Liver (tissue), 10 donors: ENCODE measurements at places on chromosomes 12 and 14. TPM values are rescaled to one million over a fixed set of nuclear protein-coding genes. Genes with fewer than 3 reads are reported as not detected.
A peak's percentile ranks its signal among the peaks of the same experiment; 100 is the strongest.

The PLXNC1 gene
- polyA plus RNA-seq = 0.87 TPM

DNA sequence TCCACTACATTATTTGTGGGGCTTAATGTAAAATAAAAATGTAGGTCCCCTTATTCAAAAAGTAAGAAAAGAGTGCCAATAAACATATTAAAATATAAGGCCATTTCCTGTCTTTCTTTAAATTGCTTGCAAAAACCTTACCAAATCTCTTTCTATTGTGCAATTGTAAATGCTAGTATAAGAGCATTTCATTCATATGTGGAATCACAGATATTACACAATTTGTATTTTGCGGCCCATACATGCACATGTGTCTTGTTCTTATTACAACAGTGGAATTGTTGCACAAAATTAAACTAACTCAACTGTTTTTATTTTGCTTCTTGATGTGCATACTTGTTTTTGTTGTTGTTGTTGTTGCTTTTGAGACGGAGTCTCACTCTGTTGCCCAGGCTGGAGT, 20.1 kb upstream of the CRADD start:
- DNase-seq = no peak

GRCh38 chr12:104583301-104583700, 126.6 kb downstream of the CHST11 start:
- DNase-seq = no peak

The TEX22 gene
- 0.02 TPM for polyA plus RNA-seq

DNA sequence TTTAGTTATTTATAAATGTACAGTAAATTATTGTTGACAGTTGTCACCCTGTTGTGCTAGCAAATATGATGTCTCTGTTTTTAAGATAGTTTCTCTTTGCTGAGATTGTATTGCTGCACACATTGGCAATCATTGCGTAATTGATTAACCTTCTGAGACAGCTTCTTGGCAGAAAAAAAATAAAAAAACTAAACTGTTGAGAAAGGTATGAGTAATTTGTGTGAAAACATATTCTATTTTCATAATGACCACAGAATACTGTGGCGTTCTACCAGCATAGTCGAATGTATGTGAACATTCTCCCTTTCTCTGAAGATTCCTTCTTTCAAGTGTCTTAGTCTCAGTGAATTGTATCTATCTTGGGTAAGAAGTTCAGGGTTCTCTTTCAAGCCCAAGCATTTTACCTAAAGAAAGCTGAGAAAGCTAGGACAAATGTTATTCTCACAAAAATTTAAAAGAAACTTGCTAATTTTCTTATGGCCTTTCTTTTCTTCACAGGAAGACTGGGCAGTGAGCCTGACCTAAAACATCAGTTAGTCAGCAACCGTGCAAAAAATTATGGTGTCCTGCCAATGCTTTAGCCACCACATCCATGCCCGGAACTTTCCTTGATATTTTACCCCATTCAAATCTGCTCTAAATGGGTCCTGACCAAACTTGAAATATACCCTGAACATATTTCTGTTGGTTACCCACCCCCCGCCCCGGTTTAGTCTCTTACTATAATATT, 69.0 kb upstream of the REP15 start:
- no peak for DNase-seq

The GPD1 gene
- 127 TPM for polyA plus RNA-seq

- DNase-seq = no peak
Measured at GRCh38 chr12:53147653-53148052, 32.9 kb upstream of the ZNF740 start.

DNA sequence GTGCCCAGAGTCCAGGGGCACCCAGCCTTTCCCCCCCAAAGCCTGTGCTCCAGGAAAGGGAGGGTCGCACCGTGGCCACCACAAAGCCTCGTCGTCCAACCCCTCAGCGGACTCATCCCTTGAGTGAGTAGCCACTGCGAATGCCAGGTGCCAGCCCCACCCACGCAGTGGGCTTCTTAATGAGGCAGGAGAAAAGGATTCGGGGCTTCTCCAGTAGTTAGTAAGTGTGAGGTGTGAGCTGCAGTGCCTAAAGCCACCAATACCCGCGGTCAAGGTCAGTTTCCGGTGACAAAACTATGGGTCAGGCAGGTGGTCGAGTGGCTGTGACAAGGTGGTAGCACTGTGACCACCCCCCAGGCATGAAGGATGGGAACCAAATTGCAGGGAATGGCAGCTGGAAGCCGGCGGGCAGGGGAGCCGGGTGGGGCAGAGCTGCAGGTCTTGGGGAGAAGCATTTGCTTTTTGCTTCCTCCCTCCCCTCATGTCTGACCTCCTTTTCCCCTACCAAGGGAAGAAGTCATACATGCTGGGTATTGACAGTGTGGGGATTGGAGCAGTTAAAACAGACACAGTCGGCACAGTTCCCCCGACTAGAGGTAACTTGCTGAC, 8.0 kb downstream of the RAN start:
- DNase-seq = no peak

DNA sequence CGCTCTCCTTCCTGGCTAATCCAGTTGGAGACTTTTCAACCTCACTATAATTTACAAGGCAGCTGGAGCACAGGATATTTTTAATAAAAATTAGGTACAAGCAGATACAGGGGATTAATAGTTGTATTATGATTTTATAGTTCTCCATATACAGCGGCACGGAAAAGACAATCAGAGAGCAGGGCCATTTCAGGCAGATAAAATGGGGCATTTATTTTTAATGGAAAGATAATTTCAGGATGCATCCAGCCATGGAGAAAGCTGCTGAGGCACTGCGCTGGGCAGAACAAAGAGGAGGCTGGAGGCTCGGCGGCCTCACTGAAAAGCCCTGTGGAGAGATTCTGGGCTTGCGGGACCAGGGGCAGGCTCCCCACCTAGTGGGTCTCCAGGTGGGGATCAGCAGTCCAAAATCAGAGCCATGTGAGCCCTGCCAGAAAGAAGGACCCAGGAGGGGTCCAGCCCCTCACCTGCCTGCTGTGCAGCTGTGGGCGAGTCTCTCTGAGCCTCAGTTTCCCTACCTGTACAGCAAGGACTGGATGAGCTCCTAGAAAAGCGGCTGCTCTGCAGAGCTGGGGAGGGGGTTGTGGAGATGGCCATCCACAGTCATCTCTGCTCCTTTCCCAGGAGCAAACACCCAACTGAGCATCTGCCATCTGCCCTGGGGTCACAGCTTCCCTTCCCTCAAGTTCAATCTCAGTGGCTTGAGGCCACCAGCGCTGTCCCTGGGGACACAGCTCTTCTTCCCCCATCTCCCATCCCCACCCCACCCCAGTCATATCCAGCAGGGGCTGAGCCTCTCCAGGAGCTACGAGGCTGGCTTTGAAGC, 23.9 kb upstream of the C14orf180 start:
- DNase-seq = no peak

The IL23A gene
- polyA plus RNA-seq = 0.14 TPM

- peak; percentile 73 for DNase-seq
Measured at GRCh38 chr14:21557084-21557901, 22.6 kb downstream of the OR10G3 start.

The DERA gene
- polyA plus RNA-seq = 57.2 TPM

The KRT4 gene
- not detected for polyA plus RNA-seq

GRCh38 chr14:76348898-76349297, 27.0 kb upstream of the ESRRB start:
- no peak for DNase-seq

DNA sequence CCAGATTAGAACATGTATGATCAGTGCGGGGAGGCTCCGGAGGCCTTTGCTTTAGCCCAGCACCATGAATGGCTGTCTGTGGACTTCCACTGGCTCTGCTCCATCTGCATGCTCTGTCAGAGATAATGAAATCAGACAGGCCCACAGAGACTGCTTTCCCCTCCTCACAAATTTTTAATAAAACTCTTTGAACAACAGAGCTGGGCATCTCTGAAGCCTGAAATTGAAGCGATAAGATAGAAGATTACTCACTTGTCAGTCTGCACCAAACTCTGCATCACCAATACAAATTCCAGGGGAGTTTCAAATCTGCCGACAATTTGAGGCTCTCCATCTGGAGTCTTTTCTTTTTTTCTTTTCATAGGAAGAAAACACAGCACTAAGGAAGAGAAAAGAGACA, 110.0 kb downstream of the DYRK2 start:
- DNase-seq = no peak

GRCh38 chr12:123267991-123268843, 3.4 kb downstream of the CDK2AP1 start:
- no peak for DNase-seq

GRCh38 chr12:113452458-113452857, 19.2 kb downstream of the LHX5 start:
- no peak for DNase-seq

GRCh38 chr12:98121963-98122362, 393.4 kb upstream of the TMPO start:
- DNase-seq = no peak

DNA sequence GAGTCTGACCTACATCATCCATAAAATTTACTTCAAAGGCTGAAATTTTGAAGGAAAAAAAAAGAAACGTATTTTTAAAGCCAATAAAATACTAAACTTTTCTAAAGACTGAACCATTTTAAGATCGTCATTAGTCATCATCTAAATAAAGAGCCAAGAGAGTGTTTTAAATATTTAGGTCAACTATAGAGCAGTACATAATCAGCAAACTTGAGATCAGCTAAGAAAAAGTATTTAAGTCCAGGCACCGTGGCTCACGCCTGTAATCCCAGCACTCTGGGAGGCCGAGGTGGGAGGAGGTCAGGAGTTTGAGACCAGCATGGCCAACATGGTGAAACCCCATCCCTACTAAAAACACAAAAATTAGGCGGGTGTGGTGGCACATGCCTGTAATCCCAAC, 35.5 kb downstream of the HECTD1 start:
- no peak for DNase-seq

The KLHL33 gene
- polyA plus RNA-seq = 0.14 TPM

DNA sequence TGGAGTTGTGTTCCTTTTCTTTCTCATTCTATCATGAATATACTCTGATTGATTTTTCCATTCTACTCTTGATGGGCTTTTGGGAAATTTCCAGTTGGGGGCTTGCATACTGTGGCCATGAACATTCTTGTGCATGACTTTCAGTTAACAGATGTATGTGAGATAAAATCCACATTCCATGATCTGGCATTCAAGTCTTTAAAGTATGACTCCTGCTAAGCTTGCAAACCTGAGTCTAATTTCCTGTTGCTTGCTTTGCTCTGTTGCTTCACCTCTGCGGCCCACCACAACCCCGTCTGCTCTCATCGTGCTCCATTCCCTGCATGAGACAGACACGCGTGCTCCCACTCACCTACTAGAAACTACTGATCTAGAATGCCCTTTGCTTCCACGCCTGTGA, 24.3 kb upstream of the NPAS3 start:
- no peak for DNase-seq

DNA sequence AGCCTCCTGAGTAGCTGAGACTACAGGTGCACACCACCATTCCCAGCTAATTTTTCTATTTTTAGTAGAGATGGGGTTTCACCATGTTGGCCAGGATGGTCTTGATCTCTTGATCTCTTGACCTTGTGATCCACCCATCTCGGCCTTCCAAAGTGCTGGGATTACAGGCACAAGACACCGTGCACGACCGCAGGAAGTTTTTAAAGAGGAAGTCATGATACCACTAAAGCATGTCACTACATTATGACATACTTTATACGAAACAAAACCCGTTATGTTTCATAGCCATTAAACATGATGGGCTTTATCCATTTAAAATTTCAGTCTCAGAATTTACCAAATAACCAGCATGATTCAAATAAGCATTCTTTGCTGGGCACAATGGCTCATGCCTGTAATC, 83.8 kb upstream of the DUSP6 start:
- DNase-seq = no peak

The OR6C74 gene
- polyA plus RNA-seq = not detected

The SERPINA10 gene
- polyA plus RNA-seq = 363 TPM

DNA sequence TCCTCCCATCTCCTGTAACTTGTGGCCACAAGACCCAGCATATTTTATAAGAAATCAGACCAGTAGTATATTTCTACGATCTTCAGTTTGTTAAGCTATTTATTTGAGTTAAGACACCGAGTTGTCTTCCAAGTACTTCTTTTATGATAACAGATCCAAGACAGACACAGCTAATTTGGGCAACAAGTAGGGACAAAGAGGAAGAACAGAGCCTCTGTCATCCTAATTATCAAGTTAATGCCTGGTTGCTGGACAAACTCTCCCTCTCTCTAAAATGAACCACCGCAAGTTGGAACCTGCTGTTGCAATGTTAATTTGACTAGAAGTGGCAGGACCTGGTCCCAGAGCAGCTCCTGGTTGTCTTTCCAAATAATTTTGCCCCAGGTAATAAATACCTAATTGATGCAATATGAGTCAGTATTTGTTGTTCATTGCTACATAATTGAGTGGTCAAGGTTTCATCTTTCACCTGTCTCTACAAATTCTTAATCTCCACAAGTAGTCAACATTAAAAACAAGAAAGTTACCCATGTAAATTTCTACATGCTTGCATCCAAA, 323.7 kb downstream of the PAWR start:
- no peak for DNase-seq

The ADAM21 gene
- 0.17 TPM for polyA plus RNA-seq

The KRT6C gene
- not detected for polyA plus RNA-seq

- DNase-seq = no peak
Measured at GRCh38 chr14:50978529-50978871, 34.2 kb upstream of the PYGL start.

The ZFHX2 gene
- 0.12 TPM for polyA plus RNA-seq

GRCh38 chr12:7642287-7642686, 23.4 kb downstream of the APOBEC1 start:
- DNase-seq = no peak

DNA sequence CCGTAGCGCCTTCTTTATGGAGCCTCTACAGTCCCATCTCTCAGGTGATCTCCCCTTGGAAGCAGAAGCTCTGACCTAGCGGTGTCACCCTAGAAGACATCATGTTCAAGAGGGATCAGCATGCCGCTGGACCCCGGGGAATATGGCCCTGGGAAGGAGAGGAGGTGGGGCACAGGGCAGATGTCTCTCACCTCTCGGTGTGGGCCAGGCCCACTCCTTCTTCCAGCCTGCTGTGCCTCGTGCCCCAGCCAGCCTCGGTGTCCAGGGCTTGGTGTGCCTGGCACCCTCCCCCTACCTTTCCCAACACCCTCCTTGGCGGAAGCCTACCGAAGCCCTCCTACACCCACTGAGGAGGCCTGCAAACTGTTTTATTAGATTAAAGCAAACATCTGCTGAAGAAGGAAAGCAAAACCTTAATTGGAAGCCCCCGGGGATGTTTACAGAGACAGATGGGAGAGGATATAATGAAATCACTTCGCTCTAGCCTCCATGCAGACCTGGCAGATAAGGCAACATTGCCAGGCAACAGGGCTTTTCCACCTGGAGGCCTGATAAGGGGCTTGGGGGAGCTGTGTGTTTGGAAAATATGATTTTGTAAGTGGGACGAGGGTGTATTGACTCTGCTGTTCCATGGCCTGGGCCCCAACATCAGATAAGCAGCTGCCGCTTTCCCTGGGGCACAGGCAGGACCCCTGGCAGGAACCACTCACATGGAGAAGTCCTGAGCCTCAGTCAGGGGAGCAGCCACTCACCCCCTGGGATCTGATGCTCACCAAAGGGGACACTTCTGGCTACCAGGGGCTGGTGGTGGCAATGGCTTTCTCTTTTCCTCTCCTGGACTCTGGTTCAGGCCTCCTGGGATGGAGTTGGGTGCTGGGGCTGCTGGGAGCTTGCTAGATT, 5.7 kb upstream of the CHGA start:
- no peak for DNase-seq

DNA sequence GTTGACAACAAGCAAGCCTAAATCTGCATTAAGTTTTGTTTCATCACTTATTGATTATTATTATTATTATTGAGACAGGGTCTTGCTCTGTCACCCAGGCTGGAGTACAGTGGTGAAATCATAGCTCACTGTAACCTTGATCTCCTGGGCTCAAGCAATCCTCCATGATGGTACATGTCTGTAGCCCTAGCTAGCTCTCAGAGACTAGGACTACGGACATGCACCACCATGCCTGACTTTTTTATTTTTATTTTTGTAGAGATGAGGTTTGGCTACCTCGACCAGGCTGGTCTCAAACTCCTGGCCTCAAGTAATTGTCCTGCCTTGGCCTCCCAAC, 35.7 kb upstream of the STK38L start:
- DNase-seq = no peak

The KRT83 gene
- not detected for polyA plus RNA-seq
